ENCODE measurements at places on chromosomes 2 and 18. TPM values are rescaled to one million over a fixed set of nuclear protein-coding genes. Genes with fewer than 3 reads are reported as not detected.
A peak's percentile ranks its signal among the peaks of the same experiment; 100 is the strongest.

ADD2 gene
- total RNA-seq, result 9.5 TPM

AQP12B gene
- not detected for total RNA-seq

CLK1 gene
- 26.8 TPM for total RNA-seq

GALNT5 gene
- total RNA-seq, result 28.8 TPM

IGFBP5 gene
- 677 TPM for total RNA-seq

DPP4 gene
- total RNA-seq, result 17.5 TPM

MERTK gene
- total RNA-seq, result not detected

UGT1A5 gene
- not detected for total RNA-seq

DNA sequence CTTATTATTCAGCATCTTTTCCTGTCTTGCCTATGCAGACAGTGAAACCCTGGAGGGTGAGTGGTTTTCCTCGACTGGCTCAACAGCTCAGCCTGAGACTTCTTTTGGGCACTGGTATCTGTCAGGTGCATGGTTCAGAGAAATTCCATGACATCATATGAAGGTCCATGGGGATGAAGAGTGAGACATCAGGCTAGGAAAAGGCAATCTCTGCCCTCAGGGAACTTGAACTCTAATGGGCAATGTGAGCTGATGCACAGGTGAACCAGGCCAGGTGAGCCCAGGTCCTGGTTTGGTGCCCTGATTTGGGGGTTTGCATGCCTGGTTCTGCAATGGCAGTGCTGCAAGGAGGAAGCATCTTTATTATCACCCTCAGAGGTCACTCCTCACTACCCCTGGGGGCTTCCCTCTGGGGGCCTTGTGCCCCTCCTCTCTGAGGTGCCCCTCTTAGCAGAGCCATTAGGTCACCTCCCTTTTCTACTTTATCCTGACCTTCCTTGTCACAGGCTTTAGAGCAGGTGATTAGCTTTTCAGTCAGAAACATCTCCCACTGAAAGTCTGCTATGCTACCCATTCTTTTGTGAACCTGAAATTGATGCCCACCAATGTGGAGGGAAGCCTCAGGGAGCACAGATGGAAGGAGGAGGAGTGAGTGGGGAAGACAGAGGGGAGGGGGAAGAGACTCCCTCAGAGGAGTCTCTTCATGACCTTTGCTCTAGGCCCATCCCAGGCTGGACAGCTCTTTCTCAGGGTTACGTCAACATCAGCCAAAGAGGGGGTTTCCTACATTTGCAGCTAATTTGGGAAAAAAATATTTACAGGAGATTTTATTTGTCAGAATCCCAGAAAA is 47.3 kb downstream of the MERTK start:
- no peak for DNase-seq

DNA sequence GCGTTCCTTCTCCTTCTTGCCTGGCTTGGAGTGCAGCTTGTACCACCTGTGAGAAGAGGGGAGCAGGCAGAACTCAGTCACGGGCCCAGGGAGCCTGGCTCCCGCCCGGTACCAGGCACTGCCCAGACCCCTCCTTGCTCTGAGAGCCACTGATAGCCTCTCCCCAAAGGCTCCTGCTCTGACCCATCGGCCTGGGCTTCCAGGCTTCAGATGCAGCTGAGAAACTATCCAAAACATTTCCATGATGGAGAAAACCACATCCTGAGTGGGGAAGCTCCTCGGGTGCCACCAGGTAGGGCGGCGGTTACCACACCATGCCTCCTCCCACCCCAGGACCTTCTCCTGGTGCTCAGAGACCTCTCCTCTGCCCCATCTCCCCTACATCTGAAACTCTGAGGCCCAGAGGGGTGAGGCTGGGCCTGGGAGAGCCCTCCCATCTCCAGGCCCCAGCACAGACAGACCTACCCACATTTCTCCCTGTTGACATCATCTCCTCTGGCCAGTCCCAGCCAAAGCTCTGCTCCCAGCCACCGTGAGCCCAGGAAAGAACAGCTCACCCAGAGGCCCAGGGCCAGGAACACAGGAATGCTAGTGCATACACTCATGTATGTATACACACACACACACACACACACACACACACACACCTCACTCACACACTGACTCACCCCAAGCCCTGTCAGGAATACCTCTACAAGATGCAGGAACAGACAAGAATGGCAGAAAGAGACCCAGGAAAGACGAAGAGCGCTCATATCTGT is 17.9 kb upstream of the SFXN5 start:
- DNase-seq, result peak; percentile 97

- DNase-seq, result no peak
Measured at GRCh38 chr2:152198499-152198898, 22.9 kb upstream of the STAM2 start.

- no peak for DNase-seq
Measured at GRCh38 chr18:23191232-23191631, 55.9 kb downstream of the CABLES1 start.

- DNase-seq, result no peak
Measured at GRCh38 chr18:21254576-21254975, 12.5 kb downstream of the GREB1L start.

DNA sequence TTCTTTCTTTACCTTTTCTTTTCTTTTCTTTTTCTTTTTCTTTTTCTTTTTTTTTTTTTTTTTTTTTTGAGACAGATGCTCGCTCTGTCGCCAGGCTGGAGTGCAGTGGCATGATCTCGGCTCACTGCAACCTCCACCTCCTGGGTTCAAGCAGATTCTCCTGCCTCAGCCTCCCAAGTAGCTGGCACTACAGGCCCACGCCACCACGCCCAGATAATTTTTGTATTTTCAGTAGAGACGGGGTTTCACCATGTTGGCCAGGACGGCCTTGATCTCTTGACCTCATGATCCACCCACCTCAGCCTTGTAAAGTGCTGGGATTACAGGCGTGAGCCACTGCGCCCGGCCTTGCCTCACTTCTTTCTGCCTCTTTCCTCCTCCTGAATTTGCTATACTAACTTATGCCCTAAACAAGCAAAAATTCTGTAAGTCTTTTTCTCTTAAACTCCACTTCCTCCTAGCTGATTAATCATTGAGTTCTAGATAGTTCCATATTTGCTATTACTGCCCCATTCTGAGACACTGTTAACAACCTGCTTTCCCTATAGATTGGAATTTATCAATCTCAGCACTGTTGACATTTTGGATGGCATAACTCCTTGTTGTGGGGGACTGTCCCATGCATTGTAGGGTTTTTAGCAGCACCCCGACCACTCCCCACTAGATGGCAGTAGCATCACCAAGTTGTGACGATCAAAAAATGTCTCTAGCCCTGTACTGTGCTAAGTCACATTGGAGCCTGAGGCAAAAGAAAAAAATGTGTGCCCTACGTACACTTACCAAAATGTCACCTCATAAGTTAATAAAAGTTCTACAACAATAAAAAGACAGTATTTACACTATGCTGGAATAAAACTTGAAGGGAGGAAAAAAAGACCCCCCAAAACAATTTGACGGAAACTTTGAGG is 16.4 kb upstream of the THADA start:
- DNase-seq, result peak; percentile 72

DNA sequence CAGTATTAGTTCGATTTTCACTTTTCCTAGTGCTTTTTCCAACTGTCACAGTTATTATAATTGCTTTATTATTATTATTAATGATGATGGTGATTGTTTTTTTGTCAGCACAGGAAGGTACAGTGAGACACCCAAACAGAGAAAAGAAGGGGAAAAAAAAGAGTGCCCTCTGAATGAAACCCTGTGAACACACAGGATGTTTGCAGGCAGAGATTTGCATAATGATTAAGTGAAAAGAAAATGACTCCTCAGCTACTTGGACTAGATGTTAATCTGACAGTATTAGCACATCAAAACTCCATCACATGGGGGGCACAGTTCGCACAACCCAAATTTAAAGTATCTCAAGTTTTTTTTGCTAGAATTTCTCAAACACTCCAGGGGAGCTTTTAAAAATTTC is 32.9 kb downstream of the ADD2 start:
- DNase-seq, result no peak

- DNase-seq, result peak; percentile 87
Measured at GRCh38 chr2:43455731-43456642, 139.9 kb downstream of the THADA start.

GRCh38 chr2:78979380-78980151 is 45.9 kb upstream of the REG3G start:
- DNase-seq, result peak; percentile 15

GRCh38 chr2:3467654-3468053 is 51.7 kb downstream of the ADI1 start:
- no peak for DNase-seq

DNA sequence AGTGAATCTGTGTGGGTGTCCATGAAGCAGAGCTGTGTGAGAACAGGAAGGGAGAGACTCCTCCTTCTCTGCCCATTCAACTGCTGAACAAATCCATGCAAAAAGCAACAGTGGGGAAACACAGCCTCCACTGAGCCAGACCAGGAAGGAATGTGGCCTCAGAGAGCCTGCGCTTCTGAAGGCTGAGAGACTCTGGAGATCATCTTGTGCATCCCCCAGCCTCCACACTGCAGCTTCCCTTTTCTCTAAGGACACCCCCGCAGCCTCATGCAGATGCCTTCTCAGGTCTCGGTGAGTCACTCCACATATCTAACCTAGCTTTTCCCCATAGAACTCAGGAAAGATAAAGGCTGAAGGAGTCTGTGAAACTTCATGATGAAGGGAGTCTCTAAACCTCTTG is 402.9 kb downstream of the TNS1 start:
- no peak for DNase-seq

DNA sequence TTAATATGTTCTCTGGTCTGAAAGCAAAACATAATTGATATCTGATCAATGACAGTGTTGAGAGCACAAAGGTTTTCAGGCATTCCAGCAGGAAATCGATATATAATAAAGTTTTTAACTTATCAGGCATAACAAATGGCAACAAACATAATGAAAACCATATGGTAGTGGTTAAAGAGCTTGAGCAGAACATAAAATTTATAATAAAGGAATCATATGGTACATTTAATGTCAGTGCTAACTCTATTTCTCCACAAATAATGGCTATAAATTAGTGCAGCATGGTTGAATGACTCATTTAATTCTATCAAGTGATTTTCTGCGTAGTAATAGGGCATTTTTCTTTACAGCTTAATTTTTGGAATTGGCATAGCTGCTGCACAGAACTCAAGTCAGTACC is 306.2 kb downstream of the FSIP2 start:
- DNase-seq, result no peak

DNA sequence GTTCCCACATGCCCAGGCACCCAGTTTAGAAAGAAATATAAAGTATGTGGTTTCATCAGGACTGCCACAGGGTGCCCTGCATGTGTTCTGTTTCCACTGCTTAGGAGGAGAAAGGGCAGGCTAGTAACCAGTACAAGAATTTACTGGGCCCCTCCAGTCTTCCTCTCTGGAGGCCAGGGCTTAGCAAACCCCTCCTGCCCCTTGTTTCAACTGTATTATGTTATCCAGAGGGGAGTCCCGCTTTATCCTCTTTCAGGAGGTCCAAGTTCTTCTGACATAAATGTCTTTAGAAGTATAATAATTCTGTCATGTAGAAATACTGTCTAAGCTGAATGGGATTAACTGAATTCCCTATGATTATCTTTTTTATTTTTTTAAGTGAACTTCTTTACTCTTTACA is 132.1 kb downstream of the WDSUB1 start:
- no peak for DNase-seq

GRCh38 chr2:10001586-10001985 is 41.8 kb upstream of the KLF11 start:
- DNase-seq, result no peak

- DNase-seq, result no peak
Measured at GRCh38 chr2:216499641-216500218, 1.1 kb downstream of the RPL37A start.

DNA sequence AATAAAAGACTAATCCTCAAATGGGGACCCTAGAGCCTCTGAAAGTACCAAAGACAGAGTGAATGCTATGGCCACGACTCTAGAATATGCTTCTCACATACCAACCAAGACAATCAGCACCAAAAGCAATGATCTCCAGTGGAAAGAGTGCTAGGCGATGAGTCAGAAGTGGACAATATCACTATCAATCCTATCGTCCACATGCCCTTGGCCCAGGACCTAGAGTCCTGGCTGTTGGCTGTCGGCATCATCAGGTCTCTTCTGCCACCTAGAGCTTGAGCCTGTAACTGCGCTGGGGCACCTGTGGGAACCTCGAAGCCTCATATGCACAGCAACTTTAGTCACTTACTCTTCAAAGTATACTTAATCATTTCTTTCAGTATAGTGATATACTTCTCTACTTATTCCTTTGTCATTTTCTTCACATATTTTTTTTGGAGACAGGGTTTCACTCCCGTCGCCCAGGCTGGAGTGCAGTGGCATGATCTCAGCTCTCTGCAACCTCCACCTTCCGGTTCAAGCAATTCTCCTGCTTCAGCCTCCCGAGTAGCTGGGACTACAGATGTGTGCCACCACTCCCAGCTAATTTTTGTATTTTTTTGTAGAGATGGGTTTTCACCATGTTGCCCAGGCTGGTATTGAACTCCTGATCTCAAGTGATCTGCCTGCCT is 29.7 kb downstream of the NOL10 start:
- peak; percentile 89 for DNase-seq

- no peak for DNase-seq
Measured at GRCh38 chr2:3265981-3266924, 111.4 kb downstream of the EIPR1 start.

DNA sequence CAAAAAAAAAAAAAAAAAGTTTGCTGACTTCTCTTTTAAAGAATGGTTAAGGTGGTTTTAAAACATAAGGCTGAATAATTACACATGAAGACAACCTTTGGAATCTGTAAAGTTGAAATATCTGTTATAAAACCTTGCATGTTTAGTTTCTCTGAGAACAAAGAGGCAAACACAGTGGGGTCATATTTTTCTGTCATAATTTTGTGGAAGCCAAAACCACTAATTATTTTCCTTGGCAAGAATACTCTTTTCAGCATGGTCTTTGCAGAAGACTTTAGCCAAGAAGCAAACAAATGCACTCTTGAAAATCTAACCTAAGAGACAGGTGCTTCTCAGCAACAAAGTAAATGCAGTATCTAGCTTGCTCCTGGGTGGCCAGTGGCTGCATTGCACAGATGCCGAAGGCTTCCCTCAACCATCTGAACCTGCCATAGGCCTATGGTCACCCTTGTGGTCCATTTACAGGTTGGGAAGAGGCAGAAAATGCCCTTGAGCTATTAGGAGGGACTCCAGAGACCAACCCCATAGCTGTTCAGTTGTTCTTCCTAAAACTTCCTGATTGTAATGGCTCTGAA is 44.8 kb downstream of the ZAP70 start:
- DNase-seq, result no peak

DNA sequence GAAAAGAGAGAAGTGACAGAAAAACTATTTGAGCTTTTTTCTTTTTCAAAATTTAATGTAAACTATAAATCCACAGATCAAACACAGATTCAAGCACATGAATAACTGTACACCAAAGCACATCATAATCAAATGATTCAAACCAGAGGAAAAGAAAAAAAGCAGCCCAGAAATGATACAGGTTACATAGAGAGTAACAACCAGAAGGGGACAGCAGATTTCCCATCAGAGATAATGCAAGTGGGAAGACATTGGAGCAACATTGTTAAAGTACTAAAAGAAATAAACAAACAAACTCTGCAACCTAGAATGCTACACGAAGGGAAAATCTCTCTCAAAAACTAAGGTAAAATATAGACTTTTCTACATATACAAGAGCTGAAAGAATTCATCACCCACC is 34.5 kb downstream of the CMPK2 start:
- DNase-seq, result peak; percentile 23

- DNase-seq, result no peak
Measured at GRCh38 chr2:9970200-9971044, 18.9 kb downstream of the GRHL1 start.
